ENCODE measurements at places on chromosomes 16 and 17.
A peak's percentile ranks its signal among the peaks of the same experiment; 100 is the strongest.

- DNase-seq, result no peak
Observed at GRCh38 chr17:83190601-83191387, 111.4 kb downstream of the METRNL start.

GRCh38 chr17:78324391-78325075, 35.3 kb downstream of the SOCS3 start:
- peak; percentile 78 for DNase-seq

DNA sequence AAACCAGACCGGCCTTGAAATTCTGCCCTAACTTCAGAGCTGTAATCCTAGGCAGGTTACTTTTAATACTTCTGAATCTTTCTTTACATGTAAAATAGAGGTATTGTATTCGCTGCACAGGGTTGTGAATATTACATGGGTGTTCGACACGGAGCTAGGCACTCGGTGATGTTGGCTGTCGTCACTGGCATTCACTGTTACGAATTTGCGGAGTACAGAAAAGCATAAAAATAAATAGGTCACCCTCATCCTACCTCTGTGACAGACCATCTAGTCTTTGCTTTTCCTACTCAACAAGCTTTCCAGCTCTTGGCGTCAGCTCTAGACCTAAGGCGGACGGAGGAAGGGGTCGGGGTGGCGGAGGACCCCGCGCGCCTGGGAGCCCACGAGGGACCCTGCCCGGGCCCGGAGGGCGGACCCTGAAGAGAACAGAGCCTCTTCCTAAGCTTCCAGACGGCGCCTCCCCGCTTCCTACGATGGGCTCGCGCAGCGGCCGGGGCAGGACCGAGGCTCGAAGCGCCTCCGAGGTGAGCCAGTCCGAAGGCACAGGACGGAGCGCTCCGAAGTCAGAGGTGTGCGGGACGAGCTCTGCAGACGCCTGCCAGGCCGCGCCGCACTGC, 879 bp upstream of the SPG7 start:
- peak; percentile 18 for DNase-seq

GRCh38 chr17:78993241-78993956, 13.7 kb upstream of the LGALS3BP start:
- peak; percentile 26 for DNase-seq

- DNase-seq, result peak; percentile 99
Observed at GRCh38 chr17:77455111-77455890, 314.5 kb downstream of the SEC14L1 start.

DNA sequence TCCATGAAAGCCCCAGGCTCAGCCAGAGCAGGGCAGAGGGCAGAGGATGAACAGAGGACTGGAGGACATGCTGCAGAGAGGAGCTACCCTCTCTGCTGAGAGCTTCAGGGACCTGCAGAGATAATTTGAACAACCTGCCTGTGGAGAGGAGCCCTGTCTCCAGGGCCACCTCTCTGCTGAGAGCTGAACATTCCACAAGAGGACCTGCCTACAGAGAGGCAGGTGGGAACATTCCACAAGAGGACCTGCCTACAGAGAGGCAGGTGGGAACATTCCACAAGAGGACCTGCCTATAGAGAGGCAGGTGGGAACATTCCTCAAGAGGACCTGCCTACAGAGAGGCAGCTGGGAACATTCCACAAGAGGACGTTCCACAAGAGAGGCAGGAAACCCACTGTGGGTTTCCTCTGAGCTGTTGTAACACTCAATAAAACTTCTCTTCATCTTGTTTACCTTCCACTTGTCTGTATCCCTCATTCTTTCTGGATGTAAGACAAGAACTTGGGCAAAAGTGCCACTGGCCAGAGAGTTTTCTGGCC, 551.9 kb upstream of the CA10 start:
- DNase-seq, result no peak

DNA sequence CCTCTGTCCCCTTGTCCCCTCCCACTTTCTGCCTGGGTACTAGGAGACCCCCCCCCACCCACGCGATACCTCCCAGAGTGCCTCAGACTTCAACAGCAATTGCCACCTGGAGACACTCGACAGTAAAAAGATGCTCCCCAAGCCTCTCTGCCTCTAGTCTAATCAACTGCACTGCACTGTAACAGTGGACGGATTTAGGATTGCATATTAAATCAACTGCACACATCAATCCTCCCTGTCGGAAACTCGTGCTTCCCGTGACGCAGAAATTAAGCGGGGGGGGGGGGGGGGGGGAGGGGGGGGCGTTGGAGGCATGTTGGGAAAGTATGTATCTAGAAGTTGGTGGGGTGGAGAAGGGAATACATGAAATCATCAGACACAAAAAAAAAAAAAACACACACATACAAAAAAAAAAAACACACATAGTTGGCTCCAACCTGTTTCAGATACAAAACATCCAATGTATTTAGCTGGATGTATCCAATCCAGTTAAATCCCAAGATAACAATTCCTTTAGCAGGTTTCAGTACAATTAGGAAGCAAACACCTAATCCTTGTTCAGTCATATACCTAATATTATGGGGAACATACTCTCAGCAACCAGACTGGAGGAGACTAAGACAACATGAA, 29.7 kb downstream of the FAM222B start:
- DNase-seq, result peak; percentile 74

GRCh38 chr17:8621585-8621984, 8.9 kb downstream of the MYH10 start:
- DNase-seq, result peak; percentile 72

- peak; percentile 24 for DNase-seq
Observed at GRCh38 chr16:28041615-28042014, 21.9 kb downstream of the GSG1L start.

DNA sequence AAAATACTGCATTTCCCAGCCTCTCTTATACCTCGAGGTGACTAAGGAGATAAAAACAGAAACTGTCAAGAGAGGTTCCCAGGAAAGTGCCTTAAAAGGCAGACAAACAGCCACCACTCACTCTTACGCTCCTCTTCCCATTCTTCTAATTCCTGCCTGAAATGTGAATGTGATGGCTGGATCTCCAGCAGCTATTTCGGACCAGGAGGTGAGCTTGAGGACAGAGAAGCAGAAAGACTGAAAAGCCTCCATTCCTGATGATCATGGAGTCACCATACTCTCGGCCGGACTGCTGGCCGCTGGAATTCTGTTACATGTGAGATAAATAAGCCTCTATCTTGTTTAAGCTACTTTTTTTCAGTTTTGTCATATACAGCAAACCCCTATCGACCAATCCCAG, 41.4 kb upstream of the ABR start:
- no peak for DNase-seq

- DNase-seq, result no peak
Observed at GRCh38 chr17:65219124-65219523, 82.0 kb downstream of the RGS9 start.

- no peak for DNase-seq
Observed at GRCh38 chr16:65772134-65772732, 594.3 kb upstream of the CDH5 start.
